ENCODE measurements at places on chromosomes 4 and X.

GRCh38 chrX:87515836-87516235 is 1.8 kb upstream of the KLHL4 start:
- DNase-seq, result no peak

DNA sequence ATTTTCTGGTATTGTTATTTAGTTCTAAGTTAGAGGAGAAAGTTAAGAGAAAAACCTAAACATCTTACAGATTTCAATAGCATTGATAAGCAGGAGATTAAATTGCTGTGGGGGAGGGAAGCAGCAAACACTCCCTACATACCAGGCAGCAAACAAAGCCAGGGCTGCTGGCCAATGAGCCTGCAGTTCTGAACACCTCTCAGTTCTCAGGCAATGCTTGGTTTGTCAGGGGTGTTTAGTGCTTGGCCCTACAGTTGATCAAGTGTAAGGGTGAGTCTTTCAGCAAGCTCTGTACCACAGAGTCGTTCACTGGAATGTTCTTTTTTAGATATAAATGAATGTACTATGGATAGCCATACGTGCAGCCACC is 38.6 kb downstream of the EGFL6 start:
- DNase-seq, result no peak

DNA sequence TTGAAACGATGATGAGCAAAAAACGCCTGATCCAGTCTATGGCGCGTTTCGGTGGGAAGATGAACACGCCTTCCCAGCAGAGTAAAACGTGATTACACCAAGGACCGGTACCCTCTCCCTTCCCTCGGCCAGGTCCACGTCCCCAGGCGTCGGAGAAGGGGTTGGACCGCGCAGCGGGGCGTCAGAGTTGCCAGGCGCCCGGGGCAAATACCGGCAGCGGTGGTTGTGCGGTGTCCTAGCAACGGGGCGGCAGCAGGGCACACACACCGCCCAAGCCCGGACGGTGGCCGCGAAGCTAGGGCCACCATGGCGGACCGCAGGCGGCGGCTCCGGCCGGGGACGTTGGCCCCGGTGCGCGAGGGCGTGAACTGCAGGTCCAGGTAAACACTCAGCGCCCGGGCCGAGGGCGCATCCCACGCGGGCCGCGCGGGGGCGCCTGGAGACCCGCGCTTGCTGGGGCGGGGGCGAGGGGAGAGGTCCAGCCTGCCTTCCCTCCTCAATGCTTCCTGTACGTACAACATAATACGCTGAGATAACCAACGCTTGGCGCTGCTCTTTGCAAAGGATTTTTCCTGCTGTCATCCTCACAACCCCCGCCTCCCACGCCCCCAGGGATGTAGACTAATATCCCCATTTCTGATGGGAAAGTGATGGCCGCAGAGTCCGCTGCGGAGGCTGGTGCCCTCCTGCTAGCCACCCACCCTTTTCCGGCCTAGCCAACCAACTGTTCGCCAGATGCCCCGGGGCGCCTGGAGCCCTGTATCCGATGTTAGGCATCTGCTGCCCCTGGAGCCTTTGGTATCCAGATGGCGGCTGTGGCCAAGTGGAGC is at the start of gene FAM47E:
Gene FAM47E, plus strand, starts transcription at position 281 of the 830 bp plus-strand sequence. Its CDS starts 26 bp downstream, at position 307.
- DNase-seq, result no peak

DNA sequence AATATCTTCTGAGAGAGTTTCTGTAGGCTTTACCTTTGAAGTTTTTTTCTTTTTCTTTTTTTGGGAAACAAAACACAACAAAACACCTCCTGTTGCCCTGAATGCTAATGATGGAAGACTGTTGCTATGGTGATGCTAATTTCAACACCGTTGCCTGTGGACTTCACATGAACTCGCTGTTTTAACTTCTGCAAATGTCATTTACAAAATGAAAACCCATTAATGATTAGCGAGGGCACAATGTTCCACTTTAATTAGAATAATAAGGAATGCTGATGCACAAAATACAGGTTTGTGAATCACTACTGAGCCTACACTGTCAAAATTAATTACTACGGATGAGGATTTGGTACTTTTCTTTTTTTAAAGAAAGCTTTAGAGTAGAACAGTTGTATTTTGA is 227.1 kb upstream of the FTHL17 start:
- no peak for DNase-seq

DNA sequence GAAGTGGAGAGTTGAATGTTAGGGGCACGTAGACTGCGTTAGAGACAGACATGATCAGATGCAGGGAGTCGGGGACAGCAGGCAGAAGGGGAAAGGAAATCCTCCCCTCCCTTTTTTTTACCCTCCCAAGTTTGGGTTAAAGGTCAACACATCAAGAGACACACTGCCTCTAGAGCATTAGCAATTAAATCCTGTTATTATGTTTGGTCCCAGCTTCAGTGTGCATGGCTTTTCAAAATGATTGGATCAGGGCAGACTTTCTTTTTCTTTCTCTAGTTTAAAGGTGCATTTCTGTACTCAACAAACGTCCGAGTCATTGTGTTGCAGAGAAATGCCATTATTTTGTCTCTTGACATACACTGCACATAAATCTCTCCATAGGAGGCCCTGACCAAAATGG is 63.9 kb downstream of the USP26 start:
- DNase-seq, result no peak
